A549 (cell line): ENCODE measurements at places on chromosomes 16 and 17.

- DNase-seq = no peak
Measured at GRCh38 chr16:57508035-57508425, 21.7 kb upstream of the DOK4 start.

GRCh38 chr16:3356118-3356517, 429 bp downstream of the OR2C1 start:
- DNase-seq = no peak

DNA sequence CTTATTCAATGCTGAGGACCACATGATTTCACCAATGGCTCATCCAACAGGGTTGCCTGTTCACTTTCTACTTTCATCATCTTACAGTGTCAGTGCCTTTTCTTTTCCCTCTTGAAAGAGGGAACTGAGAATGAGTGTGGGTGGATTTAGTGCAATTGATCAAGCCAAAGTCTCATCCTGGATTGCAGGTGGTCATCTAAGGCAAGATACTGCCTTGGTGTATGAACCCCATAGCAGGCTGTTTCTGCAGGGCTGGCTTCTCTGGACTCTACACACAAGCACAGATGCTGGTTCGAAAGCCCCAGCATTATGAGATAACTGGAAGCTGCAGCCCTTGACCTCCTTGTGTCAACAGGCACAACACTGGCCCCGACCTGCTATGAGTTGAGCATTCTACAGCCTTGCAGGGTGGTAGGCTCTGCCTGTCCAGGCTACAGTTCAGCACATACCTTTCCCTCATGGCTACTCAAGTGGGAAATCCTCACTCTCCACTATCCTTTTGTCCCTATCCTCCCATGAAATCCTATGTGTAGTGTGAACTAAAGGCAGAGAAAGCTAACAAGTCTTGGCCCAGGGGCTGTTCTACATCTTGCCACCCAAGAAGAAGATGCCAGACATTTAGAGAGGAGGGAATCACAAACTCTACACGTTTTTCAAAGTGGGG, 358.7 kb downstream of the SLC39A11 start:
- no peak for DNase-seq

GRCh38 chr16:73400951-73401350, 353.0 kb upstream of the ZFHX3 start:
- DNase-seq = no peak

GRCh38 chr17:36645422-36645821, 44.0 kb downstream of the MRM1 start:
- no peak for DNase-seq

GRCh38 chr16:6674071-6674470, 658.6 kb upstream of the RBFOX1 start:
- DNase-seq = no peak

DNA sequence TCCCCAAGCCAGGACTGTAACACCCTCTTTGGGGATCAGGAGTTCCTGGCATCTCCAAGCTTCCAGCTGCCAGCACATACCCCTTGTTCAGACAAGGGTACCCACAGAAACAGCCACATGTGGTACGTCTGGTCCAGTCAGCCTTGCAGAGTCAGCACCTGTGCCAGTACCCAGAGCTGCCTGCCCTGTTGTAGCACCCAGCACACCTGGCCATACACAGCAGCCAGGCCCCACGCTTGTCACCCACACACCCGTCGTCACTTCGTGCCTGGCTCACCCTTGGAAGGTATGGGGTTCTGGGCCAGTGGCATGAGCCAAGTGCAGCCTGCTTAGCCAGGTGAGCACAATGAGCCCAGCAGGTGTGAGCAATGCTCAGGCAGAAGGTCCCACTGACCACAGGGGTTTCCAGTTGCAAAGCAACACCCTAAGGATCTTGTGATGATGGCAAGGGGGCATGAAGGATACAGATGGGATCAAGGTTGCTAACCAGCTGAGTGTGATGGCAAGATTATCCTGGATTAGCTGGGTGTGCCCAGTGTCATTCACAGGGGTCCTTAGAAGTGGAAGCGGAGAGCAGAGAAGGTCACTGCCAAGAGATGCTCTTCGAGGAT, 202.3 kb downstream of the CPPED1 start:
- no peak for DNase-seq
